ENCODE measurements at places on chromosomes 7 and 10.

DNA sequence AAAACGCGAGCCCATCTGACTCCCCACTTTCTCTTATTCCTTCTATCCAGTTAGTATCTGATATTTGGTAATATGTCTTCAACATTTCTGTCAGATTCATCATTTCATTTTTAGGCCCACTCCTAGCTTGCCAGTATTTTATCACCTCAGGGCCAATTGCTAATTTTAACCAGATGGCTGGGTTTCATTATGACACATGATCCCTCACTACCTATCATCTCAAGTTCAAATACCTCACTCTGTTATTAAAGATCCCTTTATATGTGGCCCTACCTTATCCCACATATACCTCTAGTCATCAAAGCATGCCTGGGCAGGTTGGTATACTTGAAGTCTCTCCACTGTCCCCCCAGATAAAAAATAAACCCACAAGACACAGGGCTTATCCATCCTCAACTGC, 104.9 kb downstream of the RNLS start:
- no peaks in the 10 kb centered on the region for H3K4me1 ChIP-seq
- H3K4me3 ChIP-seq: no peak overlapping the region
- no peaks in the 10 kb centered on the region for H3K27me3 ChIP-seq
- no peaks in the 10 kb centered on the region for H3K36me3 ChIP-seq

DNA sequence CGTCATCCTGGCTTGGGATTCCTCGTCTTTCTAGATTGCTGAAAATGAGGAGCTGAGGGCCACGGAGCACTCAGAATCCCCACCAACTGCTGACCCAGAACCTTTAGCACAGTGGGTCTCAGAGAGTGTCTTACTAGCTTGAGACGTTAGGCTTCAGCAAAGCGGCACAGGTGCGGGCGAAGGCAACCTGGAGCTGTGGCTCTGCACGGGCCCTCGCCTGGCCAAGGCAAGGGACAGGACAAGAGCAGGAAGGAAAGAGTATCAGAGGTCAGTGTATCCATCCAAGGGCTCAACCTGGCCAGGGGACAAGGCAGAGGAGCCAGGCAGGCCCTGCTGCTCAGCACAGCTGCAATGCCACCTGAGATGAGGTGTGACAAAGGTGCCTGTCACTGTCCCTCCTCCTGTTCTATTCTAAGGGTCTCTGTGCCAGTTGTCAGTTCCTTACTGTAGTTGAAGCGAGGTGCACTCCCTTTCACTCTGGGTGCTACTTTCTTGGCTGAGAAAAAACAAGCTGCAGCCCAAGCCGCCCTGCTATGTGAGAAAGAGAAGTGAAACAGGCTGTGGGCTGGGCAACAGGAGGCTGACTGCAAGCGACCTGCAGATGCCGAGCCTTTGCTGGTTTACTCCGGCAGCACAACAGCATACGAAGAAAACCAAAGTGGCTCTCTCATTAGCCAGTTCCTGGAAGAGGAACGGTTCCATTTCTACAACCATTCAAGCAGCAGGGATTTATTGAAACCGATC, 33.3 kb upstream of the KDM7A start:
- H3K27me3 ChIP-seq: peaks cover 45% of the 10 kb centered on the region
- DNase-seq: no peak
- H3K27ac ChIP-seq: no peak overlapping the region
- H3K4me1 ChIP-seq: no peaks in the 10 kb centered on the region
- H3K36me3 ChIP-seq: no peaks in the 10 kb centered on the region
- no peak overlapping the region for H3K4me3 ChIP-seq

DNA sequence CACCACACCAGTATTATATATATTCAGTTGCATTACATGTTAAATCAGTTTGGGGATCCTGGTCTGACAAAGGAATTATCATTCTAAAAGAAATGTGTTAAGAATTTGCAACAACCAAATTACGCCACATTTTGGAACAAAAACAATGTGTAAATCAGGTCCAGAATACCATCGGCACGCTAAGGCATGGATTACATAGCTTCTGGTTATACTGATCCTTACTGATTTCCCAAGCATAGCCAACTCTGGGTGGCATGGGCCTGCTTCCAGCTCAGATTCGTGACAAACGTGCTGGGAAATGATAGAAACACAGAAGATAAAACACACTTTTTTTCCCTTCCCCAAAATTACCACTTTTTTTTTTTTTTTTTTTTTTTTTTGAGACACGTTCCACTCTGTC, 660.0 kb downstream of the SORCS1 start:
- H3K27me3 ChIP-seq: no peaks in the 10 kb centered on the region
- no peak overlapping the region for H3K4me3 ChIP-seq
- no peaks in the 10 kb centered on the region for H3K4me1 ChIP-seq
- H3K36me3 ChIP-seq: no peaks in the 10 kb centered on the region

- H3K27ac ChIP-seq: peak overlapping the region; percentile 67
- DNase-seq: no peak
- H3K4me3 ChIP-seq: no peak overlapping the region
- no peaks in the 10 kb centered on the region for H3K27me3 ChIP-seq
- H3K36me3 ChIP-seq: no peaks in the 10 kb centered on the region
- peaks cover 40% of the 10 kb centered on the region for H3K4me1 ChIP-seq
Measured at GRCh38 chr7:130909161-130909836, 175.3 kb upstream of the KLF14 start.

- peak overlapping the region; percentile 48 for H3K27ac ChIP-seq
- peak overlapping the region; percentile 87 for H3K4me3 ChIP-seq
- DNase-seq: no peak
- peaks cover 21% of the 10 kb centered on the region for H3K4me1 ChIP-seq
- H3K36me3 ChIP-seq: no peaks in the 10 kb centered on the region
- H3K27me3 ChIP-seq: no peaks in the 10 kb centered on the region
Measured at GRCh38 chr10:23094786-23095403, 484 bp upstream of the MSRB2 start.

- H3K36me3 ChIP-seq: no peaks in the 10 kb centered on the region
- DNase-seq: peak; percentile 6
- H3K27ac ChIP-seq: no peak overlapping the region
- H3K27me3 ChIP-seq: peaks cover 19% of the 10 kb centered on the region
- H3K4me1 ChIP-seq: peaks cover 51% of the 10 kb centered on the region
Measured at GRCh38 chr7:1663857-1664651, 6.0 kb upstream of the ELFN1 start.

DNA sequence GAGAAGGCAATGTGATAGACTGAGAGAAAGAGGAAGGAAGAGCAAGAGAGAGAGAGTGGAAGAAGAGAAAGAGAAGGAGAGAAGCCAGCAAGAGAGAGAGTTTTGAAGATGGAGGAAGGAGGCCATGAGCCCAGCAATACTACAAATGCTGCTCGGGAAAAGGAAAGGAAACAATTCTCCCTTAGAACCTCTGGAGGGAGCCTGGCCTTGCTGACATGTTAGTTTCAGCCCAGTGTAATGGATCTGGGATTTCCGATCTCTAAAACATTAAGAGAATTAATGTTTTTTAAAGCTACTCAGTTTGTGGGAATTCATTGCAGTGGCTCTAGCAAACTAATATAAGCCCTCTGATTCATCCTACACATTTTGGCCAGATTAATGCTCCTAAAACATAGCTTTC, 206.8 kb upstream of the MTPN start:
- no peaks in the 10 kb centered on the region for H3K4me1 ChIP-seq
- DNase-seq: no peak
- H3K36me3 ChIP-seq: peaks cover 7% of the 10 kb centered on the region
- H3K4me3 ChIP-seq: no peak overlapping the region

DNA sequence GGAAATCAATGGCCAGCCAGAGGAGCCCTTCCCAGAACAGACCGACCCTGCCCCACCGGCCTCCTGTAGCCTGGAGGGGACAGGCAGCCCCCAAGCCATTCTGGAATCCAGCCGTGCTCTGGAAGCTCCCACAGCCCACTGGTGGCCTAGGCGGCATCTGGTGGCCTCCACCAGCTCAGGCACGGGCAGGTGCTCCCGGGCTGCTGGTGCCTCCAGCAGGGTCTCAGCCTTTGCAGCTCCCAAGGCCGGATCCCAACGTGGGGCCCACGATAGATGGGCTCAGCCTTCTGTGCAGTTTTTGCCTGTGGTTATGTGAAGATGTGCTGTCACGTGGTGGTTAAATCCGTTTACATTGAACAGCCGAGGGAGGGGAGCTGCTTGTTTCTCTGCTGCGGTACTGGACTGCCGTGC, 44.4 kb downstream of the JAKMIP3 start:
- DNase-seq: no peak
- H3K36me3 ChIP-seq: no peaks in the 10 kb centered on the region
- H3K27ac ChIP-seq: no peak overlapping the region
- H3K4me3 ChIP-seq: no peak overlapping the region
- H3K4me1 ChIP-seq: no peaks in the 10 kb centered on the region
- H3K27me3 ChIP-seq: peaks cover 13% of the 10 kb centered on the region

- H3K27ac ChIP-seq: no peak overlapping the region
- DNase-seq: no peak
- no peak overlapping the region for H3K4me3 ChIP-seq
Measured at GRCh38 chr7:30255064-30255769, 29.2 kb upstream of the ZNRF2 start.

- H3K4me1 ChIP-seq: no peaks in the 10 kb centered on the region
- H3K27me3 ChIP-seq: no peaks in the 10 kb centered on the region
- no peak overlapping the region for H3K27ac ChIP-seq
- no peak for DNase-seq
- H3K36me3 ChIP-seq: no peaks in the 10 kb centered on the region
Measured at GRCh38 chr10:58747687-58748086, 235.0 kb downstream of the BICC1 start.

- no peaks in the 10 kb centered on the region for H3K27me3 ChIP-seq
- H3K27ac ChIP-seq: no peak overlapping the region
- no peaks in the 10 kb centered on the region for H3K36me3 ChIP-seq
- no peaks in the 10 kb centered on the region for H3K4me1 ChIP-seq
- DNase-seq: no peak
- H3K4me3 ChIP-seq: no peak overlapping the region
Measured at GRCh38 chr10:115744089-115744488, 528.9 kb downstream of the GFRA1 start.

DNA sequence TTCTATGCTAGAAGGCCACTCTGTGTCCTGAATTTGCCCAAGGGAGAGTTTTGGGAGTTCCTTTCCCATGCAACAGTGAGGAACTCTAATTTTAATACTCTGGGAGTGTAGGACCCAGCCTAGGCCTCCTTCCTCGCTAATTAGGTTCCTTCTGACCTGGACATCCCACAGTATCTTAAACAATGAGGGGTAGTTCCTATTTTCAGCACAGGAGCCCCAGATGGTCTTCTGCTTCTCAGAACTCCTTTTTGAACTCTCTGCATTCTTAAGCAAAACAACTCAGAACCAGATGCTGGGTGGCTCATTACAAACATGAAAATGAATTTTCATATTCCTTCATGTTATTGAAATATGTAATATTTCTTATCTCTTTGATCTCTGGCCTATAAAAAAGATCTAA, 116.9 kb downstream of the LRMDA start:
- no peaks in the 10 kb centered on the region for H3K4me1 ChIP-seq
- no peaks in the 10 kb centered on the region for H3K36me3 ChIP-seq
- H3K27ac ChIP-seq: no peak overlapping the region
- H3K27me3 ChIP-seq: no peaks in the 10 kb centered on the region
- H3K4me3 ChIP-seq: no peak overlapping the region

DNA sequence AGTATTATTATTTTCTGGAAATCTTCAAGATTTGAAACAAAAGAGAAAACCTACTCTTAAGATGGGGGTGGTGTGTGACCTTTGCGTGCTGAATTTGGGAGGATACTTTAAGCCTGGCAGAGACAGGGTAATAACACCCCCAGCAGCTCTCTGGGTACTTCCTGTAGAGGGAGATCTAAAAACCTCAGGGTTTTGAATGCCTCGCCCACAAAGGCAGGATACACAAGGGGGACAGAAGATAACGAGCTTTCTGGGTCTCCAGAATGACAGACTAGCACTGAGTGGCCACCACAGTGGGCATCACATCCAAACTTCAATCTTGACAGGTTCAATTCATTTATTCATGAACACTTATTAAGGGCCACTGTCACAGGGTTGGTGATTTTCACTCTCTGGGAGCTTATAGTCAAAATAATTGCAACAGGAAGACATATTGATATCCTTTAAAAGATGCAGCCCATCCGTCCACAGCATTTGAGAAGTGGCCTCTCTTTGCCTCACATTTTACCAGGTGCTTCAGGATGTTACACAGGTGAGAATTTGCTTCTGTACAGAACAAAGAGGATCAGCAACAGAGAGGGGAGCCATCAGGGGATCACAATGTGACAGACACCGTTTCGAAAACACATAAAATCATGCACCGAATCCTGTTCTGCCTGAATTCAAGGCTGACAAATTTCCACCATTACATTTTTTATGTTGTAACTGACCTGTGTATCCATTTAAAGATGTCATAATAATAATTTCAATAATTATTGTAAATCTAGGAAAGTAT, 14.3 kb downstream of the CPA1 start:
- H3K36me3 ChIP-seq: no peaks in the 10 kb centered on the region
- DNase-seq: no peak
- H3K27me3 ChIP-seq: peaks cover 3% of the 10 kb centered on the region
- H3K27ac ChIP-seq: no peak overlapping the region
- peaks cover 8% of the 10 kb centered on the region for H3K4me1 ChIP-seq

GRCh38 chr7:90709501-90710465, 113.7 kb downstream of the CDK14 start:
- no peaks in the 10 kb centered on the region for H3K36me3 ChIP-seq
- H3K27me3 ChIP-seq: no peaks in the 10 kb centered on the region
- no peak overlapping the region for H3K27ac ChIP-seq
- no peak for DNase-seq
- H3K4me1 ChIP-seq: no peaks in the 10 kb centered on the region
- H3K4me3 ChIP-seq: no peak overlapping the region

GRCh38 chr7:137987018-137987349, 14.9 kb downstream of the CREB3L2 start:
- no peak overlapping the region for H3K4me3 ChIP-seq
- peaks cover 60% of the 10 kb centered on the region for H3K4me1 ChIP-seq
- H3K36me3 ChIP-seq: peaks cover 19% of the 10 kb centered on the region
- H3K27ac ChIP-seq: no peak overlapping the region
- no peak for DNase-seq

- DNase-seq: no peak
- no peak overlapping the region for H3K4me3 ChIP-seq
- H3K4me1 ChIP-seq: no peaks in the 10 kb centered on the region
- H3K36me3 ChIP-seq: no peaks in the 10 kb centered on the region
- peaks cover 20% of the 10 kb centered on the region for H3K27me3 ChIP-seq
Measured at GRCh38 chr7:141500608-141501007, 50.6 kb upstream of the AGK start.

DNA sequence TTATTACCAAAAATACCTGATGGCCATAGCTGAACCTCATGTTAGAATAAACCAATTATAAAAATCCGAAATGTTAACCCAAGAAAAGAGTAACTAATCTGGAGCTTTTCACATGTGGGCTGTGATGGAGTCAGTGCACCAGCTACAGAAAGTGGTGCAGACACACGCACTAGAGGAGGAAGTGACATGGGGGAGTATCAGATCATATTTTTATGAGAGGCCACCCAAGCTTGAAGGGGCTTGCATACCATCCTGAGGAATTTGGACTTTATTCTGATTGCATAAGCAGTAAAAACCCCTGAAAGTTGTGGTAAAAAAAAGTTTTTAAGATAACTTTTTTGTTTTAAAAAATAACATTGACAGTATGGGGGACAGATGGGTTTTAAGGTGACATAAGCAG, 1148.5 kb upstream of the CELF2 start:
- no peak overlapping the region for H3K27ac ChIP-seq
- H3K4me3 ChIP-seq: no peak overlapping the region
- H3K4me1 ChIP-seq: 0 out of 3 replicates have a peak, but pooled peaks cover 2% of the 10 kb centered on the region
- no peaks in the 10 kb centered on the region for H3K27me3 ChIP-seq
- DNase-seq: no peak

GRCh38 chr10:26725837-26726727, 28.6 kb downstream of the PDSS1 start:
- H3K27ac ChIP-seq: no peak overlapping the region
- DNase-seq: peak; percentile 59
- H3K4me1 ChIP-seq: no peaks in the 10 kb centered on the region
- peaks cover 91% of the 10 kb centered on the region for H3K36me3 ChIP-seq
